Fibroblast of lung (primary cell): ENCODE measurements at places on chromosomes 5 and 9. TPM values are rescaled to one million over a fixed set of nuclear protein-coding genes. Genes with fewer than 3 reads are reported as not detected.

DNA sequence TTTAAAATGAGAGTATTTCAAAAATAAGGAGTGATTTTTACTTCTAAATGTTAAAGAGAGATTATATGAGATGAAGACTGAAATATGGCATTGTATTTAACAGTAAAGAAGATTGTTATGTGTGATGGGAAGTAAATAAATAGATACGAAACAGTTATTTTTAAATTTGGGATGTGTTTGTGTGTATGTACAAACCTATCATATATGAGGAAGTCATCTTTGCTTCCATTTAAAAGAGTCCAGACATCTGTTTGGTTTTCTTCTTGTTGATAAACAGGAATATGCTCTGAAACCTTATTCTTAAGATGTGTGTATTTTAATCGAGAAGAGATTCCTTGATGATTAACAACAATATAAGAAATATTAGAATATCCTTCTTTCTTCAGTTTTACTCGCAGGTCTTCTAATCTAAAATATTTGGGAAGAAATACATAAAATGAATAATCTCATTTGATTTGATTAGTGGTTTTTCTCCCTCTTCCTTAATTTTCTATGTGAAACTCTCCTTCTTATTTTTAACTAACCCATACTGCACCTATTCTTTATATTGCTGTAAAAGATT lies 4.9 kb downstream of the SELENOP start:
- DNase-seq, result no peak
- no peak overlapping the region for H3K27ac ChIP-seq
- H3K27me3 ChIP-seq, result no peaks in the 10 kb centered on the region
- H3K4me1 ChIP-seq, result no peaks in the 10 kb centered on the region

- no peak for DNase-seq
- no peaks in the 10 kb centered on the region for H3K36me3 ChIP-seq
- no peak overlapping the region for H3K27ac ChIP-seq
- no peak overlapping the region for H3K4me3 ChIP-seq
Observed at GRCh38 chr5:76590027-76590426, 33.2 kb downstream of the F2RL2 start.

GRCh38 chr5:135974021-135974600 lies 19.3 kb upstream of the LECT2 start:
- no peaks in the 10 kb centered on the region for H3K4me1 ChIP-seq
- no peak for DNase-seq

- H3K4me3 ChIP-seq, result peak overlapping the region; percentile 73
- no peaks in the 10 kb centered on the region for H3K27me3 ChIP-seq
- peaks cover 3% of the 10 kb centered on the region for H3K4me1 ChIP-seq
- H3K27ac ChIP-seq, result peak overlapping the region; percentile 78
Observed at GRCh38 chr9:79570448-79571308, 1.1 kb upstream of the TLE4 start.

DNA sequence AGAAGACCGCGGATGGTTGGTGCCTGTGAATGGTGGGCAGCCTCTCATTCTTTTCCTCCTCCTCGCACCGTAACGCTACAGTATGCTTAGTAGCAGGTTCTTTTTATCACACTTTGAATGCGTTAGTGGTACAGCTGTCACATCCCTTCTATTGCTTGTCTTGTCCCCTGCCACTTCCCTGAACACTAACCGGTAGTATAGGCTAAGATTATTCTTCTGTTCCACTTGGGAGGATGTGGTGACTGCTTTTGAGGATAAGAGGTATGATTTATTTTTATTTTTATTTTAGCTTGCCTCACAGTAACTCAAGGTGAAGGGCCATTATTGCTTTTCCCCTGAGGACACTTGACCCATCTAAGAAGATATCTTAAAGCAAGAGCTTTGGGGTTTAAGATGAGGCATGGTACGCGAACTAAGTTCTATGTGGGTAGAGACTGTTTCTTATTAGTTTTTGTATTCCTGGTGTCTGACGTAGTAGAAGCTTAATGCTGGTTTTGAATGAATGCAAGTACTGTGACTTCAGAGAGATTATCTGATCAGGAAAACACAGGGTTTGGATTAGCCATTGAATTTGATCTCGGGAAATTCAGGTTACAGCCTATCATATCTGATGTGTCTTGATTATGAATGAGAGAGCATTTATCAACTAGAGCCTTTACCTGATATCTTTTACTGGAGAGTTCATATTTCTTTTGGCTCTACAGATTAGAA lies 951 bp downstream of the UNC13B start:
- peak; percentile 7 for DNase-seq
- H3K4me3 ChIP-seq, result peak overlapping the region; percentile 70
- H3K4me1 ChIP-seq, result no peaks in the 10 kb centered on the region
- H3K27ac ChIP-seq, result peak overlapping the region; percentile 83

The PCDHB16 gene
- 0.51 and 1.5 TPM in 2 replicates for total RNA-seq

The IFNA13 gene
- total RNA-seq, result not detected in 2 replicates

The SLCO6A1 gene
- total RNA-seq, result not detected in 2 replicates
